ENCODE measurements at places on chromosomes 5 and 9.

GRCh38 chr5:43981556-43981955, 378.6 kb downstream of the NNT start:
- no peak for DNase-seq

DNA sequence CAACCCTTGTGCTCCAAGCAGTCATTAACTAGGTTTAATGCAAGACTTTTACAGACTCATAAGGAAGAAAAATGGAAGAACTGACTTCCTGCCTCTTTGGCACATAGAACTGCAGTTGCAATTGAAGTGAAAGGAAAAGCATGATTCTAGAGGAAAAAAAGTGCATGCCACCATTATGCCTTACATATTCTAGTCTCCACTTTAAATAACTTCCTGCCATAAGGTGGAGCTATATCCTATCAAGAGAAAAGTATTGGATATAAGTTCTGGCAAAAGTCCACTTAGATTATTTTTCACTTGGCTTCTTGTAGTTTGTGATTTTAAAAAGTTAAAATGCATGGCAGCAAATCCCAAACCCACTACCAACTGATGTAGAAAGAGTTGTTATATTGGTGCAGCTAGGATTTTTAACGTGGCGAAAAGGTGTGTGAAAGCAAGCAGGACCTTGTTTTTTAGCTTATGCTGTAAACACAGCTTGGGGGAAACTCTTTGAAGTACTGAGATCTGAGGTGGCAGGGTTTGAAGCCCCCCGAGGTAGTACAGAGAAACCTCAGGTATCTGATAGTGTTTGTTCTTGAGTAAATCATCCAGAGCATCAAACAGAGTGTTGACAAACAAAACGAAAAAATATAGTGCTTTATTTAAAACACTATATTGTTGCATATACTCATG, 117.9 kb downstream of the ANXA1 start:
- no peak for DNase-seq

- no peak for DNase-seq
Measured at GRCh38 chr5:172891716-172892421, 57.8 kb downstream of the ERGIC1 start.

DNA sequence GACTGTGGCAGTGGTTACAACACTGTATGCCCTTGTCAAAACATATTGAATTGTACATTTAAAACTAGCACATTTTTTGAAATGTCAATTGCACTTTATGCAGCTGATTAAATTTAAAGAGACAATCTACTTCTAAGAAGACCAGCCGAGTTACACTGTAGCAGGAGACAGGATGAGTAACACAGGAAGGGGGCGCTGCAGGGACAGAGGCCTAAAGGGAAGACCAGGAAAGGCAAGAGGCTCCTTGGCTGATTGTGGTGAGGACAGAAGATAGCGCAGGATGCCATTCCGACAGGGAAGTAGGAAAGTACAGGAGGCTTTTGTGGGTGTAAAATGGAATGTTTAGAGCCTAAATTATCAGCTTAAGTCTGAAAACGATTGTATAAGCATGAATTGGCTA, 28.2 kb upstream of the PPP2R2B start:
- peak; percentile 13 for DNase-seq

- no peak for DNase-seq
Measured at GRCh38 chr5:39555788-39556187, 131.0 kb upstream of the DAB2 start.

- no peak for DNase-seq
Measured at GRCh38 chr9:37621273-37622121, 29.1 kb upstream of the TOMM5 start.

DNA sequence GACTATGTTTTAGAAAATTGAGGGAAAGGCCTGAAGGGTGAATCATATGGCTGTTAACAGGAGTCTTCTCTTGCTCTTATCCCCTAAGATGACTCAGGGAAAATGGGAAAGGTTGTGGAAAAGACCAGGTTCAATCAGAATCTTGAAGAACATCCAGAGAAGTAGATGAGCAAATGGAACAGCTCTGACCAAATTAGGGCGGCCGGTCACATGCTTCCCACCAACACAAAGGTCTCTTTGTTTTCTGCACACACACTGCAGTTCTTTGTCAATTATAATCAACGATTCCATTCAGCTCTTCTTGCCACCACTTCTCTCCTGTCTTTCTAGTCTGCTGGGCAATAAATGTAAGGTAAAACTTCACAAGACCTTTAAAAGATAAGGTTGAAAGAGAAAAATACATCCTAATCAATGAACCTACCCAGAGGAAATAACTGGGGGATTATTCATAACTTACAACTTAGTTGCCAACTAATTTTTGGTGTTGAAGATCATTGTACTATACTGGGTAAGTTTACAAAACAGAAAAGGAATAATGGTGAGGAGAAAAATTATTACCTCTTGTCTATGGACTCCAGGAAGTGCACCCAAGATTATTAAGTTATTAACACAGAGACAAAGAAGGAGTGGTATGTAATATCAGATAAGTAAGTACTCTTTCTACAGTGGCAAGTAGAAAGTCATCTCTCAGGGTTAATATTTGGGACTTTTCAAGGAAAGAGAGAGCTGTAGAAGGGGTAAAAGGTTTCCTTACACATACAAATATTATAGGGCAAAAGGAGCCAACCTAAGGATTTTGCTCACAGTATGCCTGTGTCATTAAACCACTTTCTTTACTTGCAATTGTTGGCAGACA, 441.9 kb upstream of the PIK3R1 start:
- DNase-seq = no peak

GRCh38 chr9:11320989-11321388, 708.2 kb upstream of the PTPRD start:
- no peak for DNase-seq

DNA sequence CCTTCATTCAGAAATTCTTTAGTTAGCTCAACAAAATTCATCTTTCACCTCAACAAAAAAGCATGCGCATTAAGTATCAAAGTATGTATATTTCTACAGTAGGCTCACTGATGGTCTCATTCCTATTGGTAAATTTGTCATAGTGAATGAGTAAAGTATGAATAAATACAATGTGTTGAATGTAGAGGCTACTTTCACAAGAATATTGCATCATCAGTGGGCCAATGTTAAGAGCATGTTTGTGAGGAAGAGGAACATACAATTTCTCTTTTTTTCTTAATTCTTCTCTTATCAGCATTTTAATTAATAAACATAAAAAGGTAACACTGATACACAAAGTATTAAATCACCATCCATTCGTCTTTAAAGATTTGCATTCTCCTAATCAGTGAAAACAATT, 505.1 kb downstream of the CETN3 start:
- DNase-seq = no peak

DNA sequence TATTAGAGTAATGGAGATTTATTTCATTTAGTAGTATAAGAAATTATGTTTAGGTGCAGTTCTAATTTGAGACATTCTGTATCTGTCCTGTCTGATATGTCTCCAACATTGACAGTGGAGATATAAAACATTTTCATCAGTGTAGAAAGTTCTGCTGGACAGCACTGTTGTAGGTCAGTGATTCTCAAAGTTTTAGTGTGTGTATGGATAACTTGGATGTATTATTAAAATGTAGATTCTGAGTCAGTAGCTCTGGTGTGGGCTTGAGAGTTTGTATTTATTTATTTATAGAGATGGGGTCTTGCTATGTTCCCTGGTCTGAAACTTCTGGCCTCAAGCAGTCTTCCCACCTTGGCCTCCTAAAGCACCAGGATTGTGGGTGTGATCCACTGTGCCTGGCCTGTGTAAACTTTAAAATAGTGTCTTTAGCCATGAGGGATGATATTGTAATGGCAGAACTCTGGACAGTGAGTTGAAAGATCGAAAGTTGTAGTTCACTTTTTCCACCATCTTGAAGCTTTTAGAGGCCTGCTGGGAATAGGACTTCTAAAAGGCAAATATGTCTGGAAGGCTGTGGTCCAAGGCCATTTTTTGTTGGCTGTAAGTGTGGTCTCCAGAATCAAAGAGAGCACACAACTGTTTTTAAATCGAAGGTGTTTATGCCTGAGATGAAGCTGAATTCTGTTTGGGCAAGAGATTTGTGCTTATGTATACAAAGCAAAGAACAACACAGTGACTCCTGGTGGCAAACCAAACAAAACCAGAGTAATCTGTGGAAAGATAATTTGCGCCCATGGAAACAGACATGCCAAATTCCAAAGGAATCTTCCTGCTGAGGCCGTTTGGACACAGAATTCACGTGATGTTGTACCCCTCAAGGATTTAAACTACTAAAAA, 12.4 kb downstream of the UBAP1 start:
- no peak for DNase-seq

DNA sequence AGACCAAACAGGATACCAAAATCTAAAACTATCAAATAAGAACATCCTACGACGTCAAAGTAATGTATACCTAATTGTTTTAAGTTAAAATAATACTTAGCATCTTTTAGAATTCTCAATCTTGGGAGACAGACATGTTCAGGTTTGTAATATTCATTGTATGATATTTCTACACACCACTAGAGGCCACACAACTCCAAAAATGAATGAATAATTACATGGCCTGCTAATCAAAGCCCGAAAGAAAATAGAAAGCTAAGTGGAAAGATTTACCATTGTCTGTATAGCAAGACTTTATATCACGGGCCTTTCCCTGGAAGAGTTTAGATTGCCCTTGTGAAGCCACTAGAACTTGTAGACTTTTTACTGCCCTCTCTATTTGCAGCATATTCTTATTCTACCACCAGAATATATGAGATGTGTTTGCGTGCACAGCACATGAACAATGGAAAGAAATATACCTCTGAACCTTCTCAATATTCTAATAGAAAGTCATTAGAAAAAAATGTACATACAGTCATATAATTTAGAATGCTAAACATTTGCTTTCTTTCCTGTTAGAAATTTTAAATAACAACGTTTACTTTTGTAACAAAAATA, 380.1 kb upstream of the NUDT12 start:
- no peak for DNase-seq

DNA sequence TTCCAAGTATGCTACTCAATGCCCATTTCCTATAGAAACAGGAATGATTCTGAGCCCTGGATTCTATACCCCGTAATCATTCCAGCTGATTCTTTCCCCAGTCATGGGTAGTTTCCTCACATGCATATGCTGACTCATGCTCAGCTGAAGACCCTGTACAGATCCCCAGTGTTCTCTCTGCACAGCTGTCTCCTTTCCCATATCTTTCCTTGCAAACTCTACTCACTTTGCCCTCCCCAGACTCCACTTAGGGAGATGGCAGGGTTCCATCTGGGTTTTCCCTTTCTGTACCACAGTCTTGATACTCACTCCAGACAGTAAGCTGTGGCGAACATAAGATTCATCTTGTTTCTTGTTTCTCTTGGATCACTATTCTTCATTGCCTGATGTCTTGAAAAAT, 357.6 kb downstream of the RAB3C start:
- DNase-seq = no peak

- DNase-seq = no peak
Measured at GRCh38 chr9:90112788-90113187, 508.0 kb downstream of the GADD45G start.

- DNase-seq = no peak
Measured at GRCh38 chr9:36665921-36666431, 93.3 kb downstream of the MELK start.

GRCh38 chr9:26426551-26427131, 466.0 kb downstream of the CAAP1 start:
- DNase-seq = no peak

- no peak for DNase-seq
Measured at GRCh38 chr5:62312674-62313073, 6.7 kb downstream of the KIF2A start.

GRCh38 chr9:130220352-130220751, 45.2 kb upstream of the HMCN2 start:
- DNase-seq = peak; percentile 39

- no peak for DNase-seq
Measured at GRCh38 chr9:126925876-126926275, 11.3 kb downstream of the RALGPS1 start.

DNA sequence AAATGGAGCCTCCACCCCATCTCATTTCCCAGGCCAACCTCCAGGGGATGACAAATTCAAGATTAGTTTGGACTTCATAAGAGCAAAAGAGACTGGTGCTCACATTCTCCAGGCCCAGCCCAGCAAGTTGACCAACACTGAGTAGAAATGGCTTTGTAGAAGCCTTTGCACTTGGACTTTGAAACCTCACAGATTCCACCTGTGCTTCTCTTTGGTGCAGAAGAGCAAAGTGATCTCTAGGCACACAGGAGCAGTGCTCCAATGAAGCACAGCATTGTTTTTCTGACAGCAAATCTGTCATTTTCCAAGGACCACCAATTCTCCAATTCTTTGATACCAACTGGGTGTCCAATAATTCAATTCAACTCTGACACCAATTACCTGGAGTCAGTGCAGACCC, 17.1 kb upstream of the RNF145 start:
- DNase-seq = no peak

DNA sequence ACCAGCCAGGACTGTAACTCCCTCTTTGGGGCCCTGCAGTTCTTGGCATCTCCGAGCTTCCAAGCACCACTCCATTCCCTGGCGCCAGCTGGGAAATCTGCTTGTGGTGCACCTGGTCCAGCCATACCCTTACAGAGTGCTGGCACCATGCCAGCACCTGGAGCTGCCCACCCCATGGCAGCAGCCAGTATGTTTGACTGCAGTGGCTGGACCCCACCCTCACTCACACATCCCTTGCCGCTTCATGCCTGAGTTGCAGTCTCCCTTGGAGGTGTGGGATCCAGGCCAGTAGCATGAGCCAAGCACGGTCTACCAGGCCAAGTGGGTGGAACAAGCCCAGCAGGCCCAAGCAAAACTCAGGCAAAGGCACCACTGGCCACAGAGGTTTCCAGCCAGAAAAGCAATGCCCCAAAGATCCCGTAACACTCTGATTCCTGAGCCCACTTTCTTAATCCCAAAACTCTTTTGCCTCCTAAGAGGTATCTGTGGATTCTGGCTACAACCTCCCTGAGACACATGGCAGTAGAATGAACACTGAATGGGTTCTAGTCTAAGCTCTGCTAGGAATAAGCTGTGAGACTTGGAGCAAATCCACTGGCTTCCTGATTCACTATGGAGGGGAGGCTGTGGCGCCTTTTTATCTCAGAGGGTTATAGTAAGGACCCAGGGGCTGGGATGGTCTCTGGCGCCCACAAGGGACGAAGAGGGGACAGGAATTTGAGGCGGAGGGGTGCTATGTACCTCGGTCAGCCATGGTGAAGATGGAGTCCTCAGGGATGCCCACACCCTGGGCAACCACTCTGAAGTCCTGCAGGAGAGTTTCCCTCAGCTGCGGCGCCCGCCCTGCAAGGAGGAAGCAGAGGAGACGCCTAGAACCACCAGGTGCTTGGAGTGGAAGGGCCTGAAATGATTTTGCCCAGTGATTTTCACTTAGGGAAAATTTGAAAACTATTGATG, 5.6 kb downstream of the AMBP start:
- DNase-seq = no peak

GRCh38 chr9:38318759-38319495, 73.6 kb upstream of the ALDH1B1 start:
- DNase-seq = no peak

- no peak for DNase-seq
Measured at GRCh38 chr9:120740132-120740531, 25.9 kb upstream of the MEGF9 start.

DNA sequence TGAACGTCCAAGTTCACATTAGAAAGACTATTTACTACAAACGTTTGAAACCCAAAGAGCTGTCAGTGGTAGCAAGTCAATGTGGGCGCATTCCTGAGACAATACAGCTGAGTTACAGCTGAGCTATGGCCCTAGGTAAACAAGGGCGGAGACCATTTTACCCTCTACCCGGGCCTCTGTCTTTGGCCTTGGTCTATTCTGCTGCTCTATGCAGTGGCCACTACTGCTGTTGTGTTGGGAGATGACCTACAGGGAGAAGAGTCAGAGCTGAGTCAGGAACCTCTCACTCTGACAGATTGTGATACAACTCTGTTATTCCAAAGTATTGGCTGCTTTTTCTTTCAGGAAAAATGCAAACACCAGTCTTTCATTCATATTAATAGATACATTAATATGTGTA, 700.6 kb downstream of the SEMA5A start:
- no peak for DNase-seq

- DNase-seq = no peak
Measured at GRCh38 chr5:140182803-140183367, 7.9 kb downstream of the CYSTM1 start.
